Activated CD4-positive, alpha-beta T cell treated with anti-CD3 and anti-CD28 coated beads for 1 hour (primary cell): ENCODE measurements at places on chromosomes 12 and 14.

- DNase-seq = no peak
These were observed 32.0 kb downstream of the NRXN3 start for GRCh38 chr14:78202163-78202562.

GRCh38 chr12:81128930-81129554 lies 51.2 kb downstream of the ACSS3 start:
- DNase-seq = no peak

DNA sequence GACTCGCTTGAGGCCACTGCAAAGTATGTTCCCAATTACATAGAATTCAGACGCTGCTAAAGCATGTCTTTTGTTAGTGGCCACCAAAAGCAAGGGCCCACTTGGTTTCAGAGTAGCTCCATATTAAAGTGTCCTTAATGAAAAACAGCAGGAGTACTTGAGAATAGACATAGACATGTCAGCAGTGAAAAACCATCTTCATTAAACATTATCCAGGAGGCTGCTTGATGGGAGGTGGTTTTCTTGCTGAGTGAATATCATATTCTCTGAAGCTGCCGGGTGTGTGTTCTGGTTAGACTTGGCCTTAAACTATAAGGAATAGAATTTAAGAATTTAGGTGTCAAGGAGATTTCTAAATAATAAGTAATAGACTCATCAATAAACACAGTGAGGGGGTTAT lies 79.5 kb upstream of the CCDC198 start:
- no peak for DNase-seq

GRCh38 chr14:53792909-53793308 lies 163.7 kb downstream of the BMP4 start:
- no peak for DNase-seq

- DNase-seq = no peak
These were observed 60.8 kb downstream of the CAPZA3 start for GRCh38 chr12:18798535-18799361.

DNA sequence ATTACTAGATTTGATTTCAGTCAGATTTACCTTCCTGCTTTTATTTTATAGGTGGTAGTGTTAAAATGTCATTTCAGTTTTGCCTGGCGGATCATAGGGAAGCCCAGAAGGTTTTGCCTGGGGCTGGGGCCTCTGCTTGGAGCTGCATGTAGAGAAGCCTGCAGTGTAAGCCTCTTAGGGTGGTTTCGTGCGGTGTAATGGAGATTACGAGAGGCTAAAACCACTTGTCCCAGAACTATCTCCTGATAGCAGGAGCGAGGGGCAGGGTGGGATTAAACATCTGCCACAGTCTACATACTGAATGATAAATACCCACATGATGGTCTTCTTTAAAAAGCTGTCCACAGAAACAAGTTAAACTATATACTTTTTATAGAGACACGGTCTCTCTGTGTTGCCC lies 35.0 kb upstream of the DICER1 start:
- DNase-seq = no peak

GRCh38 chr12:69608114-69608513 lies 2.6 kb downstream of the LRRC10 start:
- no peak for DNase-seq
